ENCODE measurements at places on chromosomes 5 and 9. TPM values are rescaled to one million over a fixed set of nuclear protein-coding genes. Genes with fewer than 3 reads are reported as not detected.

VLDLR gene
- total RNA-seq: 50.4 TPM

ADAMTS12 gene
- total RNA-seq: 2.0 TPM

HK3 gene
- 0.49 TPM for total RNA-seq

TNFSF15 gene
- total RNA-seq: under 0.01 TPM

GOLPH3 gene
- 40.6 TPM for total RNA-seq

LCN12 gene
- 0.74 TPM for total RNA-seq

PCDHA4 gene
- total RNA-seq: 15.7 TPM

FCN2 gene
- total RNA-seq: not detected

GARIN3 gene
- not detected for total RNA-seq

FBXL7 gene
- total RNA-seq: 3.9 TPM

TUSC1 gene
- total RNA-seq: 10.1 TPM

CCDC192 gene
- total RNA-seq: 0.25 TPM

SUSD1 gene
- 35.9 TPM for total RNA-seq

CDHR2 gene
- total RNA-seq: under 0.01 TPM

CCL27 gene
- 0.25 TPM for total RNA-seq

IL9 gene
- total RNA-seq: not detected

GCNT4 gene
- total RNA-seq: 0.74 TPM

GHR gene
- total RNA-seq: 1.7 TPM

PPP1R26 gene
- total RNA-seq: 27.3 TPM

TLR4 gene
- 3.9 TPM for total RNA-seq

ANKRD18A gene
- total RNA-seq: 1.2 TPM

GPRIN1 gene
- total RNA-seq: 104 TPM

TMEM171 gene
- total RNA-seq: 0.49 TPM

LMBRD2 gene
- total RNA-seq: 56.8 TPM

ABCA1 gene
- total RNA-seq: 23.6 TPM

SPINK1 gene
- total RNA-seq: under 0.01 TPM

PHF24 gene
- 25.6 TPM for total RNA-seq

MARCOL gene
- total RNA-seq: not detected

ADAMTS16 gene
- total RNA-seq: 1.5 TPM

IL13 gene
- total RNA-seq: not detected

RNF208 gene
- 1.7 TPM for total RNA-seq

PLAC8L1 gene
- 0.25 TPM for total RNA-seq

FOXI1 gene
- total RNA-seq: not detected

PCDHA9 gene
- 12.3 TPM for total RNA-seq

HTR4 gene
- 0.49 TPM for total RNA-seq

GABBR2 gene
- 47.2 TPM for total RNA-seq

ADRB2 gene
- 0.74 TPM for total RNA-seq

RBM18 gene
- total RNA-seq: 15.5 TPM

CYLC2 gene
- total RNA-seq: not detected

ZDHHC11 gene
- total RNA-seq: 11.3 TPM

IFNK gene
- total RNA-seq: not detected

ITGA1 gene
- 5.2 TPM for total RNA-seq

NMUR2 gene
- not detected for total RNA-seq

CAMK4 gene
- 78.2 TPM for total RNA-seq

NR6A1 gene
- 1.2 TPM for total RNA-seq

TMEM215 gene
- total RNA-seq: 0.25 TPM

KCNN2 gene
- 15.0 TPM for total RNA-seq

TMC1 gene
- total RNA-seq: 0.25 TPM

PDE6A gene
- total RNA-seq: not detected

NADK2 gene
- total RNA-seq: 68.8 TPM

PDGFRB gene
- total RNA-seq: 19.4 TPM

PCDHGC3 gene
- total RNA-seq: 45.7 TPM

DND1 gene
- total RNA-seq: 0.74 TPM

OGN gene
- 22.9 TPM for total RNA-seq

ECSCR gene
- total RNA-seq: 3.4 TPM

PLPP7 gene
- 5.2 TPM for total RNA-seq

ZNF618 gene
- total RNA-seq: 6.4 TPM

TAF11L13 gene
- total RNA-seq: not detected

CKMT2 gene
- total RNA-seq: 2.2 TPM

Measured in temporal lobe (tissue), 4 donors.